ENCODE measurements at places on chromosomes 11 and 22.

GRCh38 chr22:47298017-47298785 lies 535.8 kb downstream of the TBC1D22A start:
- DNase-seq: no peak

GRCh38 chr22:23289851-23290724 lies 109.8 kb downstream of the BCR start:
- DNase-seq: no peak

DNA sequence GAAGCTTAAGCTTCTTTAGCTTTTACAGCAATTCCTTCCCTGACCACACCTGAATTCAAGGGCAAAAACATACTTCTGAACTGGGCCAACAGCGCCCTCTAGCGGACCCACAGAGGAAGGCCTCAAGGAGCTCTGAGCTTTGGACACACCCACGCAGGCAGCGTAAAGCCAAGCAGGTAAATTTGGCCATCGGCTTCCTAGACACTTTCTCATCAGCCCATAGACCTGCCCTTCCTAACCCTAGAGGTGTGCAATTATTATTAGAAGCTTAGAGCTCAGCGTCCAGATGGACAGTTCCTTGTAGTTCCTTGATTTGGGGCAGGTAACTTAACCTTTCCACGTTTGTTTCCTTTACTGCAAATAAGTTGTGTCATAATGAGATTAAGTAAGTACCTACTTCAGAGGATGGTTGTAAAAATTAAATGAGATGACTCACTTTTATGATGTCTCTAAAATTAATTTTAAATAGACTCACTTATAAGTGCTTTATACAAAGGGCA lies 25.7 kb upstream of the HMGXB4 start:
- DNase-seq: peak; percentile 74

GRCh38 chr11:42315846-42316245 lies 856.4 kb upstream of the LRRC4C start:
- no peak for DNase-seq

GRCh38 chr11:36751335-36751781 lies 153.3 kb upstream of the RAG2 start:
- no peak for DNase-seq

GRCh38 chr11:43723617-43724016 lies 43.1 kb downstream of the HSD17B12 start:
- DNase-seq: no peak

DNA sequence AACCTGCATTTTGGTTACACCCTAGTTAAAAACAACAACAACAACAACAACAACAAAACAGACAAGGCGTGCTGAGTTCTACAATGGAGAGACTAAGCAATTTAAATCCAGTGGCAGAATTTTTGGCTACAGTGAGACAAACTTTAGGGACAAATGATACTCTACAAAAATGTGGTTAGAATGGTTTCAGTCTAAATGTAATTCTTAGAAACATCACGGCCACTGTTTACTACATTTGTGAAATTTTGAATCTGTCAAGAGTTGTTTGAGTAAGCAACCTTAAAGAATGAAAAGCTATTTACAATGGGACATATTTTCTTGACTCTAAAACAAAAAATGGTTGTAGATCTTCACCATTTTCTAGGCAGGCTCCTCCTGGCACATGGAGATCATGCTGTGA lies 259.4 kb downstream of the SWAP70 start:
- DNase-seq: no peak

DNA sequence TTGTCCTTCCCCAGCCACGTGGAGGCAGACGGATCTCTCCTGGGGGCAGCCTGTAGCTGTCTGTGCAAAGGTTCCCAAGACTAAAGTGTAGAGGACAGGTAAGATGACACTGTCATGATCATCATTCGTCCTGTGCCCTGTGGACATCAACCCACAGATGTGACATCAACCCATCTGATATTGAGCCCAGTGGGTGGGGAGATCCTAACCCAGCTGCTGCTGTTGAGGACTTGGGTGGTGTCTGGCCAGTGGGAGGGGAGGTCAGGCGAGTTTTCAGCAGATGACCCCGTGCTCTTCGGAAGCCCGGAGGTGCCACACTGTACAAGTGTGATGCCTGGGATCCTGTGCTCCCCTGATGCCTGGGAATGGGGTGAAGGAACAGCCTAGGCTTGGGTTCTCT lies 1.2 kb upstream of the GAL start:
- no peak for DNase-seq

- no peak for DNase-seq
Measured at GRCh38 chr11:1570896-1571759, 943 bp downstream of the DUSP8 start.

DNA sequence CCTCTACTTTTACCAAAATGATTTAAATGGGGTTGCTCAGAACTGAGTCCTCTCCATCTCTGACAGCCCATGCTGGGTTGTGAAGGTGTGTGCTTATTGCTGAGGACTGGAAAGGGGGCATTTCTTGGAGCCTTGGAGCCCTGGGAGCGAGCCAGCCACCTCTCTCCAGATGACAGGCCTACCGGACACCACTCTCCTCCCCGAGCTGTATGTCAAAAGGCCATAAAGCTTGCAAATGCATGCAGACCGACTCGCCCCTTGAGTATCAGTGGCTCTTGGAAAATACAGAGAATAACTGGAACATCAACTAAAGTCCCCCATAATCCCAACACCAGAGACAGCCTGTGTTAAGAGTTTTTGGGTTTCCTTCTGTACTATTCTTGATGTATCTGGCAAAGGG lies 67.9 kb upstream of the PITPNB start:
- DNase-seq: no peak

DNA sequence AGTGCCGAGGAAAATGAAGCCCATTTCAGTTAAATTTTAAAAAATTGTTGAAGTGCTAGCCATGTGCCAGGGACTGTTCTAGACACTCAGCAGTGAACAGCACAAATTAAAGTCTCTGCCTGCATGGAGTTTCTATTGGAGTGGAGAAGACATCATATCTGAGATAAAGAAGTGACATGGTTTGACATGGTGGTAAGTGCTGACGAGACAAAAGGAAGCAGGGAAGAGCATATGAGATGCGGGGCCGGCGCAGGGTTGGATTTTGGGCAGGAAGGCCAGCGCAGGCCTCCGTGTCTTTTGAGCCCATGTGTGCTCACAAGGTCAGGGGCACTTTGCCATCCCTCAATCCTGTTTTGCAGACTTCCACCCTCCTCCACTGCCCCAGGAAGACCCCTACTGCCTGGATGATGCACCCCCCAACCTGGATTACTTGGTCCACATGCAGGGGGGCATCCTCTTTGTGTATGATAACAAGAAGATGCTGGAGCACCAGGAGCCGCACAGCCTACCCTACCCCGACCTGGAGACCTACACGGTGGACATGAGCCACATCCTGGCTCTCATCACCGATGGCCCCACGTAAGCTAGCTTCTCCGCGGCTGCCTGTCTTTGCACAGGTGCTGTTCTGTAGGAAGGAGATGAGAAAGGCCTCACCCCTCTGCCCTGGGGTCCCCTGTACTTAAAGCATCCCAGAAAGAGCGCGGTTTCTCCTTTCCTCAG lies 29.6 kb downstream of the AMPD3 start:
- DNase-seq: no peak

DNA sequence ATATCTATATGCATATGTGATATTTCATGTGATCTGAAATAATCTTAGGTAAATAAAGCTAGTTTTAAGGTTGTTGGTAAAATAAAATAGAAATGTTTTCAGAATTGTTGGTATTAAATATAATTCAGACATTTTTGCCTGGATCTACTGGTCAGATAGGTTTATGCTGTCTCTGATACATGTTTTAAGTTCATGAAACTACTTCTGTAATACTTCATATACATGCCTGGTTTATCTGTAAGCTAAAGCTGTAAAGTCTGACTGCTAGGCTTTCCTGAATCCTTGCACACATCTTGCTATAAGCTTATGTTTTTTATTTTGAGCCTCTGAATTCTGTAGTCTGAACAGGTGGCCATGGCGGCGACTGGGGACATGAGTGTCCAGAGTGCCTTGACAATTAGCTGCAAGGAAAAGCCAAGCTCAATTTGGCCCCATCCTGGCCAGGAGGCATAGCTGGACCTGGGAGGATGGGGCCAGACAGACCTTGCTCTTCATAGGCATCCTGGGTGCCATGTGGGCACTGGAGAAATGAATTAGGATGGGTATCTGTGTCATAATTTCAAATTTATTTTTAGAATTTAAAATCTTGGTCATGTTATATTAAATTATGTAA lies 241.0 kb upstream of the UBASH3B start:
- no peak for DNase-seq

DNA sequence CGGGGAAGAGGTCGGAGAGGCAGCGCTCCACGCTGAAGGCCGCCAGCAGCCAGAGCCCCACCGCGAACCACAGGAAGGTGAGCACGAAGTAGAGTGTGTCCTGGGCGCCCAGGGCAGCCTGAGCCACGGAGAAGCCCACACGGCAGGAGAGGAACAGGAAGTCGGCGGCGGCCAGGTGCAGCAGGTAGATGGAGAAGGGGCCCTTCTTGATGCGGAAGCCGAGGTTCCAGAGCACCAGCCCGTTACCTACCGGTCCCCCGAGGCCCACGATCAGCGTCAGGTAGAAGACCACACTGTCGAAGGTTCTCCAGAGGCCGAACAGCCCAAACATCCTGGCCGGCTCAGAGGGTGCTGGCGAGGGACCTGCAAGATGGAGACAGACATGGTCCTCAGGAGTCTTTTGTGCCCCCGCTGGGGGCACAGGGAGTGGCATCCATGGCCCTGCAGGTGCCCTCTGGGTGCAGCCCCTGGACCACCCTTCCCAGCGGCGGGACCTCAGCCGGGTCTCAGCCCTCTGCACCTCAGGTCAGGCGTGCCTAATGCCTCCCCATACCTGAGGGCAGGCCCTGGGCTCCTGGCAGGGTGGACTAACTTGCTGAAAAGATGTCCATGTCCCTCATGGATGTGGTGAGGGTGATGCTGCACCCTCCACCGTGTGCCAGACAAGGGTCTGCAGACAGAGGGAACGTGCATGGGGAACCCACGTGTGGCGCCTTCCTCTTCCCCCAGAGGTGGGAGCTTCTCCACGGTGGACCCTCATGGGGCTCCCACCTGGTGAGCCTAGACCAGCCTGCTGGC lies at the start of gene MRGPRG:
TSS of gene MRGPRG (minus strand) at position 331 of the 798 bp plus-strand sequence. CDS start at position 331, 0 bp downstream.
- DNase-seq: no peak

- DNase-seq: peak; percentile 9
Measured at GRCh38 chr22:41780746-41781505, 19.6 kb upstream of the CCDC134 start.

DNA sequence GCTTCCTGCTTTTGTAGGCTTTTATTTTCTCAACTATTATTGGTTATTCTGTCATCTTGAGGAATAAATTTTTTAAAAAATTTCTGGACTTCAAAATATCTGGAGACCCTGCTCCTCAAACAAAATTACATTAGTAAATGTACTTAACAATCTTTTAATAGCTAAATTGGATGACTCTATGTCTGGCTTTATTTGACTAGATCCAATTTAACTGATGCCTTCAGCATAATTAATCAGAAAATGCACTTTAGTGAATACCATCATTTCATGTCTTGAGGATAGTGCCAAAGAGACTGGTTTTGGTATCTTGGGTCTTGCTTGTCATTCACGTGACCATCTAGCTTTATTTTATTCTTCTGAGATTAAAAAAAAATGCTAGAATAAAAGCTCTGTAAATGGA lies 1301.2 kb downstream of the JRKL start:
- DNase-seq: no peak

DNA sequence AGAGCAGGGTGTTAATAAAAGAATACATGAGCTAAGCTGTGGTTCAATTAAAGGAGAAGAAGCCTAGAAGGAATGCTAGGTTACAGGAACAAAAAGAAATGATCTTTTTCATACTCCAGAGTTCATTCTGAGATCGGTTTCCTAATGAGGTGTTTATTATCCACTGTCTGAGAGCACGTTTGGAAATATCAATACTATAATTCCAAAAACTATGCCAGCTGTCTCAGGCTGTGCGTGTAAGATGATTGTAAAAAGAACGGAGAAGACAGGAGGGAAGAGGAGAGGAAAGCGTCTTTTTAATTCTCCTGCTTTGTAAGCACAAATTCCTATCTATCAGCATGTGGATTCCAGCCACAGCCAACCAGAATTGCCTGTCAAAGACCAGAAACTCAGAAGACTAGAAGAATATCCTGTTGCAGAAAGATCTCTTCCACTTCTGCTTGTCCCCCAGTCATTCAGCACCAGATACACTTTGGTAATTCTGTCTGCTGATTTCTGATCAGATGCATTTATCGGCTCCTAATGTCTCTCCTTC lies 25.7 kb downstream of the APOL5 start:
- DNase-seq: no peak

- peak; percentile 45 for DNase-seq
Measured at GRCh38 chr11:115078461-115079438, 400.4 kb downstream of the NXPE2 start.

GRCh38 chr22:37253126-37253660 lies 9.1 kb upstream of the RAC2 start:
- no peak for DNase-seq

DNA sequence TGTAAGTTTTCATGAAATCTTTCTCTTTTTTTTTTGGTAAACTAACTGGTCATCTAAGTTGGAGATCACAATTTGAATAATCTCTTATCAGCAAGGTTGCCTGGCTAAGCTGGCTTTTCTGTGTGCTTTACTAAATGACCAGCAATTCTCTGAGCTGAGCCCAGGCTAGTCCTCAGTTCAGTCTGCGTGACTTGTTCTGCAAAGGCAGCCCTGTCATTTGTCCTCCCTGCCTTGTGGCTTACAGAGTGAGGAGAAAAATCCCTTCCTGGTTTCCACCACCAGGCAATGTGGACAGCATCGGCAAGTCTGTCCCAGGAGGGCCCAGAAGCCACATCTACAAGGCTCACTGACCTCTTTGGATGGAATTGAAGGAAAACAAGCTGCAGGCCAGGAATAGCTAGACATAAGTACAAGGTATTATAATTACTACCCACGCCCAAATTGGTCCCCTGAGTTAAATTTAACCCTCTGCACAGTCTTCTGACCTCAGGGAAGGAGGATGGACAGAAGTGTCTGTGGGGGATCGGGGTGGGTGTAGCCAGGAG lies 108.6 kb downstream of the SCN3B start:
- DNase-seq: no peak

DNA sequence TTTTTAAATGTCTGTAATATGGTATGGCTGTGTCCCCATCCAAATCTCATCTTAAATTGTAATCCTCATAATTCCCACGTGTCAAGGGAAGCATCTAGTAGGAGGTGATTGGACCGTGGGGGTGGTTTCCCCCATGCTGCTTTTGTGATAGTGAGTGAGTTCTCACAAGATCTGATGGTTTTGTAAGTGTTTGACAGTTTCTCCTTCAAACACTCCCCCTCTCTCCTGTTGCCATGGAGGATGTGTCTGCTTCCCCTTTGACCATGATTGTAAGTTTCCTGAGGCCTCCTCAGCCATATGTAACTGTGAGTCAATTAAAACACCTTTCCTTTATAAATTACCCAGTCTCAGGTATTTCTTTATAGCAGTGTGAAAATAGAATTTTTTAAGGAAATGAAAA lies 31.1 kb upstream of the CD44 start:
- DNase-seq: no peak

DNA sequence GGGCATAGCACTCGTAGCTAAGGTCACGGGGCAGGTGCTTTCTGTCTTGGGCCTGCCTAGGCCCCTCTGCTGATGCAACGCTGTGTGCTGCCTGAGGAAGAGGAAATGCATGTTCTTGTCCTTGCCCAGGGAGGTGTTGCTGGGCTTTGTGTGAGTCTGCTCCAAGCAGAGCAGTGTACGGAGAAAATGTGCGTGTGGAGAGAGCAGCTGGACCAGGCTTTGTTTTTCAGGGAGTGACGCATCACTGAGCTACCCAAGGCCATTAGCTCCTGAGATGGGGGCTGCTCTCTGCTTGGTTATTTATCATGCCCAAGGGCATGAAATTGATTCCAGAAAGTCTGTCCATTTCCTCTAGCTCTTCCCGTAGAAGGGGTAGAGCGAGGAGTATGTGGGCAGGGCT lies 82.9 kb upstream of the THY1 start:
- no peak for DNase-seq

All from NCI-H1436 (cell line).